ENCODE measurements at places on chromosomes 7 and 10.

- no peak for DNase-seq
These were observed 203.9 kb upstream of the PLPP4 start for GRCh38 chr10:120253131-120253530.

DNA sequence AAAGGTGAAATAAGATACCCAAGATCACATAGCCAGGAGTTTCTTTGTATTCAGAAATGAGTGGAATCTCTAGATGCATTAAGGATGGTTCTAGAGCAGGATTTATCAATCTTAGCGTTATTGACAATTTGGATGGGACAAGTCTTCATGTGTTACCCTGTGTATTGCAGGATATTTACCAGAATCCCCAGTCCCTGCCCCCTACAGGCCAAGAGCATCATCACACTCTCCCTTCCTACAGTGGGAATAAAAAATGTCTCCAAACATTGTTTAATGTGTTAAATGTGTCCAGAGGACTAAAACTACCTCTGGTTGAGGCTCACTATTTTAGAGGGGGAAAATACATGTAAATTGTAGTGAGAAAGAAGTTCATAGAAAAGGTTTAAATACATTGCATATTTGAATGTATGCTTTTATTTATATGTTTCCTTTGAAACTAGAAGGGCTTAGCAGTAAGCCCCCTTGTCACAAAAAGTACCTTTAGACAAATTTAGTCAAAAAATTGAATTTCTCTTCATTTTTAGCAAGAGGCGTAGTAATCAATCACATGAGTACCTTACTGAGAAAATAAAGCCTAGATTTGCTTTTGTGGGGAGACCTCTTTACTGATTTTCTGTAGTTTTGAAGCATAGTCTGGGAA, 141.2 kb downstream of the MLLT10 start:
- DNase-seq: peak; percentile 2

- no peak for DNase-seq
These were observed 221.2 kb downstream of the ADRA2A start for GRCh38 chr10:111298031-111298430.

- DNase-seq: no peak
These were observed 34.5 kb upstream of the TAC1 start for GRCh38 chr7:97697396-97697795.

- DNase-seq: no peak
These were observed 104.1 kb downstream of the AOAH start for GRCh38 chr7:36620166-36620708.

DNA sequence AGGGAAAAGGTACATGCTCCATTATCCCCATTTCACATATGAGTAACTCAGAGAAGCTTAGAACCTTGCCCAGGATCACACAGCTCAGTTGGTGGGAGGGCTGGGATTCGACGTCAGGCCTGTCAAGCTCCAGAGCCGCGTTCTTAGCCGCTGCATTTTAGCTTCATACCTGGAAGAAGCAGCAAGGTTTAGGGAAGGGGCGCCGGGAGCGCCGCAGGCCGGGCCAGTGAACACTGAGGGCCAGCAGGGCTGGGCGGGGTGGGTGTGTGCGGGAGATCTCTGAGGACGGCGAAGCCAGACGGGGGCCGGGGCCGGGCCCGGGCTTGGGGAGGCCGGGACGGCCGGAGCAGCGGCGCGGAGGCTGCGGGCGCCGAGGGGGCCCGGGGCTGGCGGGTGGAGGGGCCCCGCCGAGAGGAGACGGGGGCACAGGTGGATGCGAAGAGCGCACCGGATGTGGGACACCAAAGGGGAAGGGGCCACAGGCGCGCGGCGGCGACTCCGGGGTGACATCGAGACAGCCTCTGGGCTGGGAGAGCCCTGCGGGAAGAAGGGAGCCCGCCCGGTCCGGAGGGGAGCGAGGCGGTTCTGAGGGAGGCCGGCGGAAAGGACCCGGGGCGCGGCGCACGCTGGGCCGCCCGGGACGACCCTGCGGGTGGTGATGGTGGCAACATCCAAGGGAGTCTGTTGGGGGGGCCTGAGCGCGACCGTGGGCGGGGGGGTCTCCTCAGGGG, 498 bp downstream of the NDST2 start:
- peak; percentile 67 for DNase-seq

GRCh38 chr10:15346440-15347141, 24.5 kb downstream of the FAM171A1 start:
- no peak for DNase-seq

DNA sequence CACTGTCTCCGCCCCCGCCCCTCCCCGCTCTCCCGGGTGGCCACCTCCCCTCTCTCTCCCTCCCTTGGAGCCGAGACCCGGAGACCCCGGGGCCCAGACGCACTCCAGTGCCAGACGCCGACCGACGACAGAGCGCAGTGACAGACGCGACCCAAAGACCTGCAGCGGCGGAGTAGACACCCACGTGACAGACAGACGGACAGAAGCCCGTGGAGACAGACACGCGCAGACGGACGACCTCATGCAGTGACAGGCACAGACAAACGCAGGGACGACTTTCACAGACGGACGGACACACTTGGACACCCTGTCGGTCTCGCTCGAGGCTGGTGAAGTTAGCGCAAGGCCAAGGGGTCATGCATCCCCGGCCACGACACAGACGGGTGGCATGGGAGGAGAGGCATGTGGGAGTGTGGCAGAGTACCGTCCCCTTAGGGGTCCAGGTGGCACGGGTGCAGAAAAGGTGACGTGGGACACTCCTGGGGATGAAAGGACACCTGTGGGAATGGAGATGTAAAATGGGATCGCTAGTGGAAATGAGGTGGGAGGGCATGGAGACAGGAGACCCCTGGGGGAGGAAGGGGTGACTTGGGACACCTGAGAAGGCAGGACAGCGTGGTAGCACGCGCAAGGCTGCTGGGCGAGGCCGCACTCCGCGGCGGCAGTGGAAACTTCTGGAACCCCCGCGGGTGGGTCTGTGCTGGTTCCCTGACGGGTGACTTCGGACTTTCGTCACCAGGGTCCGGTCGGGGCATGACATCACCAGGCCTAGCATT, 456 bp upstream of the ACHE start:
- no peak for DNase-seq

DNA sequence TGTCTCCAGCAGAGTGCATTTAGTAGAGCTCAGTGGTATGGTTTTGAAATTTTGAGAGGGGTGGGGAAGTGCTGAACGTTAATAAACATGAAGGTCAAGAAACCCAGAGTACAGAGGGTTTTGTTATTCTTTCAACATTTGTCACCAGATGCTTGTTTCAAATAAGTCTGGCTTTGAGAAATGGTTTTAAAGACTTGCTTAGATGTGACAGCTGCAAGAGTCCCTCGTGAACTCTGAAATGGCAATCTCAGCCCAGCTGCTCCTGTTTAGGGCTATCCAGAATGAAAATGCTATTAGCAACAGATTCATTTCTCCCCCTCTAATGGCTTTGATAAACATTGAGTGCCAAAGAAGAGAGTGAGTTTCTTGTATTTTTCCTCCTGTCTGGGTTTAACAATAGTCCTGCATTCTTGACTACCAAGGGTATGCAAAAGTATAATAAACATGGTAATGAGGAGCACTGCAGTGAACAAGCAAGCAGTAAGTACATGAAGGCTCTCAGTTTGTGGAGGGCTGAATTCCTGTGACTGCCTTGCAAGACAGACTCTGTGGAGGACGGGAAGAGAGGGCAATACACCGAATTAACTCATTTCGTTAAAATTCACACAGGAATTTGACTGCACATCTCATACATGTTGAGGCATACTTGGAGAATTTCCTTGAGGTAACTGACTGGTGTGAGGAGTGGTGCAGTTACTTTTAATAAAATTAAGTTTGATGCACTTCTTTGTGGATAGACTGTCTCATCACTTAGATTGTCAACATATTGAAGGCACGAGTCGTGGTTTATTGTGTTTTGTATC, 490.9 kb downstream of the REEP3 start:
- DNase-seq: no peak

DNA sequence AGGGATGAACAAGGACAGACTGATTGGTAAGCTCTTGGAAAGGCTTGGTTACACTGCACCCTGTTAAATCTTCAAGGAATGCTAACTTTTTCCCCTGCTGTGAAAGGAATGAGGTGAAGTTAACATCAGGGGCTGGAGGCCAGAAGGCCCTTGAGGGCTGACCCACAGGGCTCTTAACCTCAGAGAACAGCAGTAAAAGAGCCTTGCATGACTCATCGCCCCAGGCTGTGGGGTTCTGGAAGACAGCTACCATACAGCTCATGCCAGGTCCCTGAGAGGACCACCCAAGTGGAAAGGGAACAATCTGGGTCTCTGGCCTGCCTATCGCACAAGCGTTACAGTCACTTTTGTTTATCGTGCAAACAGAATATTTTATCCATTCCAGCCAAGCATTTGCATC, 54.4 kb downstream of the CYP2C9 start:
- DNase-seq: no peak

GRCh38 chr10:43944381-43945093, 295.9 kb upstream of the ZNF32 start:
- no peak for DNase-seq

DNA sequence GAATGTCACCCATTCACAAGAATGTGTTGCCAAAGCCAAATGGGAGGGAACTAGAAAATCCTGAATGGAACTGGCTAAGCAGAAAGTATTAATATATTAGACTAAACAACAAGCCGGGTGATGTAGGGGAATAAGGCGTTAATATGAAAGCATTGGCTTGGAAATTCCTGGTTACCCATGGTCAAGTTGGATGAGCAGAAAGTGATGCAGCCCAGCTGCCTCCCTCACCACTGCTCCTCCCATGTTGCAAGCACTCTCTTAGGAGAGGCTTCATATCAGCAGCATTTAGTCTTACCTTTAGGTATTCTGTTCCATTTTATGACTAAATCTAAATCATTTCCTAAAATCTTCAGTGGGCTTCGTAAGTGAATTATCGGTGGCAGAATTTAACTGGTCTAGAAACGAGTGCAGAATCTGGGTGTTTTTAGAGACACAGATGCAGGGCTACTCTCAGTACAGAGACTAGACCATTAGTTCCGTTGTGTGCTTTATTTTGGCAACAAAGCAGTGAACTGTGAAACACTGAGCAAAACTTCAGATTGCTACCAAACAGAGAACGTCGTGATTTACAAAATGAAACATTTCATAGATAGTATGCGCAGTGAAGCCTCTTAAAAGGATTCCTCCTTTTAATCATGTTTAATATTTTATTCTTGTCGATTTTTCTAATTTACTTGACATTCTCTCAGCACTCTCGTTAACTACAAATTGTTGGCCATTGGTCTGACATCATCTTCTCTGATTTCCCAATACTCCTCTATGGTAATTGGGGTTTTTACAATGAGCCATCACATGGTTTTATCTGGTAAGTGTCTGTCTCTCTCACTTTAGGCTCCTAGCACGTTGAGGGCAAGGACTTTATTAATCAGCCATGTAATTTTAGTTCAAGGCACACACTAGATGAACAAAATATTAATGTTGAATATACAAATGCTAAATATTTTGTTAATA, 22.0 kb upstream of the HGF start:
- no peak for DNase-seq

- DNase-seq: no peak
These were observed 110.4 kb downstream of the NRCAM start for GRCh38 chr7:108345710-108346336.

- peak; percentile 80 for DNase-seq
These were observed 109.1 kb downstream of the REEP3 start for GRCh38 chr10:63630085-63630930.

GRCh38 chr10:5365928-5366327, 1.2 kb downstream of the UCN3 start:
- DNase-seq: no peak

DNA sequence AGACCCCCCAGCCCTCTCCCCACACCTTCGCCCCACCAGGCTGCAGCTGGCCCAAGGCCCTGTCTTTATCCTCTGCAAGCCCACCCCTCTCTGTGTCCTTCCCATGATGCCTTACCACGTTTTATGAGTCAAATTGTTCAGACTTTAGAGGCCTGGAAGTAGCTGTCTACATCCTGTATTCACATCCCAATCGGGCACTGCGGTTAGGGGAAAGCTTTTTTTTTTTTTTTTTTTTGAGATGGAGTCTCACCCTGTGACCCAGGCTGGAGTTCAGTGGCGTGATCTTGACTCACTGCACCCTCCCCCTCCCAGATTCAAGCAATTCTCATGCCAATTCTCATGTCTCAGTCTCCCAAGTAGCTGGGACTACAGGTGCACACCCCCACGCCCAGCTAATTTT, 121.5 kb upstream of the SH2B2 start:
- no peak for DNase-seq

Measured in activated naive CD8-positive, alpha-beta T cell treated with anti-CD3 and anti-CD28 coated beads for 36 hours (primary cell).